ENCODE measurements at places on chromosomes 3 and 15.
A peak's percentile ranks its signal among the peaks of the same experiment; 100 is the strongest.

DNA sequence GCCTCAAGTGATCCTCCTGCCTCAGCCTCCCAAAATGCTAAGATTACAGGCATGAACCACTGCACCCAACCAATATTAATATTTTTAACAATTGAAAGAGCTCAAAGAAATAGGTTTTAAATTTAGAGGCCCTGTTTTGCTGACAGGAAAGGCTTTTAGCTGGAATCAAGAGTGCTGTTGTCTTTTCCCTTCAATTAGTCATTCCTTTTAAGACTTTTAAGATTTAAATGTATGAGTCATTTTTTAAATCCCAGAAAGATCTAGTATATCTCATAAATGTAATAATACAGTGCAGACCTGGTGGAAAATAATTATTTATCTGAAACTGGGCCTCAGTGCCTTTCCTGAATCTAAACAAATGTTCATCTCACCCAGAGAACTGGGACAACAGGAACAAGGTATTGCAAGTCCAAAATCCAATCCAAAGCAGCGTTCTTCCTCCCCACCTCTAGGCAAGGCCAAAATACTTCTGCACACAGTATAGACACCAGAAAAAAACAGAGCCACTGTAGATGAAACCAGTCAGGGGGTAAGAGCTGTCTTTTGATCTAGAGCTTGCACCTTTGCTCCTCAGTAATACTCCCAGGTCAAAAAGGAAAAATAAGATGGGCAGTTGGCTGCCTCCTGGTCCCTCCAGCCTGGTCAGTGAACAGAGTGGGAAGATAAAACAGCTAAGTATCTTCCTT lies 14.4 kb downstream of the AGTR1 start:
- DNase-seq: no peak

- no peak for DNase-seq
These were observed 42.9 kb downstream of the TNFAIP8L3 start for GRCh38 chr15:51051776-51052175.

DNA sequence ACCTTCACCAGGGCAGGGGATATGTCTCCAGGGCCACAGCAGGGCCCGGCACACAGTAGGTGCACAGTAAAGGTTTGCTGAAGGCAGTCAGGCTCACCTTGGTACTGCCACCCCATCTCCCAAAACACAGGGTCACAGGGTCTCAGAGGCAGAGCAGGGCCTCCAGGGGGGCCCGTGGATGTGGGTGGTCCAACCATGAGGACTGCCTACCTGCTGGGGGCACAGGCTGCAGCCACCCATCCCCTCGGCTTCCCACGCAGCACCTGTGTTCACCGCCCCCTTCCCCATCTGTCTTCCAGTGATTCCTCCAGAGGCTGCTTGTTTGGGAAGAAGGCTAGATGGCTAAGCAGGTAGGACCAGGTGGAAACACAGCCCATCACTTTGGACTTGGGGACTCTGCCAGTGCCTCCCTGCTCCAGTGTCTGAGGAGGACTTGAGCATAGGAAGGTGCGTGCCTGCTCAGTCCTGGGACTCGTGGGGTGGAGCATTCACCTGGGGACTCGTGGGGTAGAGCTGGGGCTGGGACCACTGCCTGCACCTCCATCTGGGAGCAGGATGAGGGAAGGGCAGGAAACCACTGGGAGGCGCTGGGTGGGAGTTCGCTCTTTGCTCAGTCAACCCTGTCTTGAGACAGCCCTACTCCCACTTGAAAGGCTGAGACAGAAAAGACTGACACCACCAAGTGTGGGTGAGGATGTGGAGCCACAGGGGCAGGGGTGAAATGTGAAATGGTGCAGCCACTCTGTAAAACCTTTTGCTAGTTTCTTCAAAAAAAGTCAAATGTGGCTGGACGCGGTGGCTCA lies 18.8 kb upstream of the PLXND1 start:
- DNase-seq: no peak

DNA sequence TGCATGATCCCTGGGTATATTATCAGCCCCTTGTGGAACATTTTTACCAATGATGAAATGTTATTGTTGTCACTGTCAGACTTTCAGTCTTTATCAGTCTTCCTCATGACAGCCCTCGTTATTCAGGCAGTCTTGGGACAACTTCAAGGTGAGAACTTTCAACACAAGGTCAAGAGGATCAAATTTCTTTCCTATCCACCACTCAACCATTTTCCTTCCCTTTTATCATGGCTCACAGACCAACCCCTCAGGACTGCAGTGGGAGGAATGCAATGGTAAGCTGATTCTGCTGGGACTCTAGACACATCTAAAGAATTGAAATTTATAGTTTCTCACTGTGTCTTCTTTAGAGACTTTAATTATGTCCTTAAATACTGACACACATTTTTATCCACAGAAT lies 107.0 kb upstream of the LSAMP start:
- DNase-seq: no peak

- DNase-seq: no peak
These were observed 20.0 kb downstream of the PLSCR5 start for GRCh38 chr3:146585156-146585555.

- no peak for DNase-seq
These were observed 45.0 kb downstream of the GLDN start for GRCh38 chr15:51386486-51386885.

GRCh38 chr3:188133646-188134045 lies 20.3 kb upstream of the LPP start:
- DNase-seq: no peak

- peak; percentile 81 for DNase-seq
These were observed at the start of gene KAT2B for GRCh38 chr3:20039765-20040547. Gene KAT2B (plus strand): TSS chr3:20040446. CDS start chr3:20040478, 32 bp downstream.
